ENCODE measurements at places on chromosomes 5 and 9.

- peak; percentile 30 for DNase-seq
Observed at GRCh38 chr5:72509401-72509800, 2.2 kb upstream of the ZNF366 start.

DNA sequence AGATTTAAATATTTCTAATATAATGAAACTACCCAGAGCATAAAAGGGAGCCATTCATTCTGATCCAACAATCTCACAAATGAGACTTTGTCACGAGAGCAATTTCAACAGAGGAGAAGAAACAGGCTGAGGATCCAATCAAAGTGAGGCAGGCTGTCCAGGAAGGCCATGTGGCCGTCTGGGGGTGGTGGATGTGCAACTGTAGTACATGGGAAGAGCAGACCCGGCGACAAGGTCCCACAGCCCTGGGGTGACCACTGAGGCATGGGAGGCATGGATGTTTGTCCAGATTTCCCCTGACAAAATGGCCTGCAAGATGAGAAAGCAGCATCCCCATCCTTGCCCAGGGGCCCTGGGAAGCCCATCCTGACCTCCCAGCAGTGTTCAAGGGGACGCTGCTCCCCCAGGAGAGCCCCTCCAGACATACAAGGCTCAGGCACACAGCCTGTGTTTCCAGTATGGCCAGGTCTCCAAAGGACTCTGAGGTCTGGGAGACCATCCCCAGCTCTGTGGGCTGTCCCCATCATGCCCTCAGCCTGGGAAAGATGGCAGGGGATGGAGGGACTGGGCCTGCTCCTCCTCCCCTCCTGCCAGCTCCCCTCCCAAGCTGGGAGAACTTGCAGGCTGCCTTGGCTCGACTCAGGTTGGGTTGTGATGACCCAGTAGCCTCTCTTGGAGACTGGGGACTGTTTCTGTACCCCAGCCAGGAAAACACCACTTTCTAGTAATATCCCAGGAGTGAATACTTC, 27.5 kb upstream of the FCN2 start:
- no peak for DNase-seq

DNA sequence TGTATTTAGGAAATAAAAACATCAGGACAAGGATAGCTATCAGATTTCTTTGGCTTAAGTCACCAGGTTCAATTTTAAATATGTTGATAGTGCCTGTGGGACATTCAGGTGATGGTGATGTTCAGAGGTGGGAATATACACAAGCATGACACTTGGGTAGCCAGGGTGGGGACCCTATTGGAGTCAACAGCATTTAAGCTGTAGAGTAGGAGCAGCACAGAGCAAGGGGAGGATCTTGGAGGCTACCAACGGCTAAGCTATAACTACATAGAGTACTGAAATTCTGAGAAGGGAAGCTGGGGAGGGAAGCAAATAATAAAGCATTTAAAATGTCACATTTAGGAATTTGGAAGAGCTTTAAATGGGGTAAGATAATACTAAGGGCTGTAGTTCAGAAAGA, 177.7 kb downstream of the CPLANE1 start:
- no peak for DNase-seq

GRCh38 chr9:36091026-36091953, 45.2 kb upstream of the GLIPR2 start:
- DNase-seq: no peak

DNA sequence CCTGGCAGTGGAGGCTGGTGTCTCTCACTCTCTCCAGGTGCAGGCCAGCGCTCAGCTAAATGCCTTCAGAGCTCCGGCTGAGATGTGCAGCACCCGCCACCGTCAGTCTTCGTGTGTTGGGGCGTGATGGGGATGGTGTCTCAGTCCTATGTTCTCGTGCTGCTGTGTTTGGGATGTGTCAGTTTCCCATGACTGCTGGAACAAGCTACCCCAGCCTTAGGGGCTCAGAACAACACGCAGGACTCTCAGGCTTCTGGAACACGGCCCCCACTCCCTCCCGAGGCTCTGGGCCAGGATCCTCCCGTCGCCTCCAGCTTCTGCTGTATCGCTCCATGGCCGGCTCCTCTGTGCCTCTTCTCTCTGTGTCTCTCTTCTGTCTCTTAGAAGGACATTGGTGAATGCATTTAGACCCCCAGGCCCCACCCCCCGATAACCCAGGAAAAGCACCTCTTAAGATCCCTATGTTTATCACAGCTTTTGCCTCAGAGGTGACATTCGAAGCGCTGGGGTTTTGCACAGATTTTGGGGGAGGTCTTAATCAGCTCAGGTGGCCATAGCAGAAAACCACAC, 9.6 kb upstream of the CEP72 start:
- no peak for DNase-seq

- DNase-seq: no peak
Observed at GRCh38 chr5:66769030-66769733, 173.0 kb downstream of the MAST4 start.

- DNase-seq: no peak
Observed at GRCh38 chr5:32168460-32169033, 5.6 kb downstream of the GOLPH3 start.

GRCh38 chr9:125992557-125992956, 245.4 kb downstream of the PBX3 start:
- no peak for DNase-seq

DNA sequence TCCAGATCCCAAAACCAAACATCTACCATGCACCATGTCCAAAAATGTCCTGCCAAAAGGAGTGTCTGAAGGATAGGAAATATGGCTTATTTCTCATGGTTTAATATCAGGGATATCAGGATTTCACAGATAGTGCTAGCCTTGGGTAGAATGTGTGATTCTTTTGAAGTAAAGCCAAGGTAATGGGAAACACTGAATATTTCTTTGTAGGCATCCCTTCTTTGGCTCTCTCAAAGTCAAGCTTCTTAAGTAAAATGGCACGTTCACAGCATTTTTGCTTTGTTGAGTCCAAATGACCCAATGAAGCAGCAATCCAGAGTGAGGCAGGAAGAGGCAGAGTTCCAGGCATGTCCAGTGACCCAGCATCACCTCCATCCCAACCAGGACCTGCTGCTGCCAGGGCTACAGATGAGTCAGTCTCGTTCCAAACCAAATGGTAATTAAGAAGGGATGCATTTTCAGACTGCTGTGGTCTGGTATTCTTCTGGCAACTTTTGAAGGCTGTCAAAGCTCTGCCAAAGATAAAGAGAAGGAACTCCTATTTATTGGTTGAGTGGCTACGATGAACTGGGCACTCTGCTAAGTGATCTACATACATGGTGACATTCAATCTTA, 678.8 kb upstream of the KLF4 start:
- DNase-seq: no peak

DNA sequence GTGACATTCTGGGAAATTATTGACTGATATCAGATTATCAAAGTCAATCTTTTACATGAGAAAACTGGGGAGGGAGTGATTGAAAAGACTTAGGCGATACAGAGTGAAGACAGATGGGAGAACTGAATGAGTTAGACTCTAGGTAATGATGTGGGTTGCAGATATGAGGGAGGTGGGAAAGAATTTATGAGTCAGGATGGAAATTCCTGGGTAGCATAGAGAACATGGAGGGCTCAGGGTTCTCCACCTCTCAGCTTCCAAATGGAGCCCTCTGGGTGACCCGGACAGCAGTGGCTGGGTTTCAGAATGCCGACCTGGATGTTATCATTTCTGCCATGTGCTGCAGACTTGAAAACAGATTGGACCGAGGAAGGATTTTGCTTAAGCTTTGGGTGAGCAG, 75.4 kb upstream of the SHB start:
- DNase-seq: no peak

DNA sequence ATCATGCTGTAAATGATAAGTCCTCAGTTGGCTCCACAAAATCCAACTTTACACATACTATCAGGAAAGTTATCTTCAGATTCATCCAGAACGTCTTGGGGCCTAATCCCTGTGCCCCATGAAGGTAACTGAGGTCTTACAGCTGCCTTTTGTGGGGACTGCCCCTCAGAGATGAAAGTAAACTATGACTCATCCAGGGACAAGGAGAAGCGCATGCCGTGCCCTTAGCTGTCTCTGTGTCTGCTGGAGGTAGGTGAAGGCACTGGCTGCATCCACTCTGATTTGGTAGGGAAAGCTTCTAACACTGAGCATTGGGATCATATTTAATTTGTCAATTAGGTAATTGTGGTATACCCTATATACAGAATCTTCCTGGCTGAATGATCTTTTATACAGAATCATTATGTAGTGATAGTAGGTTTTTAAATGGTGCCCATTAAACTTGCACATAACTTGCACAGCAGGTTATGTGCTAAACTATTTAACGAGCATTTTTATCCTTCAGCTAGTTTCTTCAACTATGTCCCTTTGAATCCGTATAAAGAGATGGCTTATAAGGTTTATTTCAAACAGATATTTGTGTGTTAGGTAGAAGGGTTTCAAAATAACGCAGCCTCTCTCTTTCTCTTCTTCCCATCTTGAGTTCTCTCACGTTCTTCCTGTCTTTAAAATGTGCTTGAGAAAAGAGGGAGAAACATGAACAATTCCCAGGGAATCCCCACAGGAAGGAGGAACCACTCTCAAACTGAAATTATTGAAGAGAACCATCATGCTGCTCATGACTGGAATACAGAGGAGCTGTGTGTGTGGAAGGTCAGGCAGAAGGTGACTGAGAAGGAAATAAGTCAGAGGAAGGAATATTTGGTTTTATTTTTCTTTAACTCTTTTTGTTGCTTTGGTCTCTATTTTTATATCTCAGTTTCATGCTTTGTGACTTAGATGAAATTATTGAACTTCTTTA, 250.9 kb downstream of the CD180 start:
- DNase-seq: no peak

DNA sequence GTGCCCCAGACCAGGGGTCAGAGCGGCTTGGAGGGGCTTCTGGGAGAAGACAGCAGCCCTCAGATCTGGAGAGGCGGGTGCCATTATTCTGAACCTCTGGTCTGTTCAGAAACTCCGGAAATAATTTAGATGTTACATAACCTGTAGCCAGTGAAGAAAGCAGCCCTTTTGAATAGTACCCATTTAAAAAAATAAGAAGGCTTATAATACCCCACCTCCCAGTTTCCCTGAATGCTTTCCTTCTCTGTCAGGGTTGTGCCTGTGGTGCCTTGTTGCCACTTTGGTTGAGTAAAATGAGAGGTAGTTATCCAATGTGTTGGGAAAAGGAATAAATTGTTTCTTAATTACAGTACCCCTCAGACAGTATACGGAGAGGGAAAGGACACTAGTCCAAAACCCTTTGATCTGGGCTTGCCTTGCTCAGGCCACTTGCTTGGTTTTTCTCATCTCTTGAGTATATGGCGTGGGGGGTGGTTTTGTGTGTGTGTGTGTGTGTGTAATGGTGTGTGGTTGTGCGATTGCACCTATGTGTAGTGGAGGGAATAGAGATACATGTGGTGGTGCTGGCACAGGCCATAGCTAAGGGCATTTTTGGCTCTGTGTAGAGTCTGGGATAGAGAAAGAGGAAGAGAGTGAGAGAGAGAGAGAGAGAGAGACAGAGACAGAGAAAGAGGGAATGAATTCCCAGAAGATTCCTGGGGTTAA, 59.1 kb upstream of the TLR4 start:
- DNase-seq: no peak

GRCh38 chr5:175686396-175686795, 28.5 kb downstream of the HRH2 start:
- DNase-seq: no peak

DNA sequence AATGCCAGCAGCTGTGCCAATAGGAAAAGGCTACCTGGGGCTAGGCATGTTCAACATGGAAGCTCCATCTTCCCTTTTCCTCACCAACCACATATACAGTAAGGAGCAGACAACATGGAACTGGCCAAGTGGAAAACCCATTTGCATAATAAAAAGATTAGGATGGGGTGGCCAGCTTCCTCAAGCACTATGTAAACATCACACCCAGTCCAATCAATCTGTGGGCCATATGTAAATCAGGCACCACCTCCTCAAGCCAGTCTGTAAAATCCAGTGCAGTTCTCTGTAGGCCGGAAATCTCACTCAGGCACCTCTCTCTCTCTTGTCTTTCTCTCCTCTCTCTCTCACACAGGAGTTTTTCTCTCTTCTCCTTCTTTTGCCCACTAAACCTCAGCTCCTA, 360.2 kb upstream of the GRIA1 start:
- DNase-seq: no peak

All from putamen (tissue), 1 donor.